Activated CD4-positive, alpha-beta T cell treated with anti-CD3 and anti-CD28 coated beads, Interleukin-2, amount 10 ng/mL, durations not matched to agents 7 days and 5 days (primary cell): ENCODE measurements at places on chromosomes 2 and 18.
A peak's percentile ranks its signal among the peaks of the same experiment; 100 is the strongest.

DNA sequence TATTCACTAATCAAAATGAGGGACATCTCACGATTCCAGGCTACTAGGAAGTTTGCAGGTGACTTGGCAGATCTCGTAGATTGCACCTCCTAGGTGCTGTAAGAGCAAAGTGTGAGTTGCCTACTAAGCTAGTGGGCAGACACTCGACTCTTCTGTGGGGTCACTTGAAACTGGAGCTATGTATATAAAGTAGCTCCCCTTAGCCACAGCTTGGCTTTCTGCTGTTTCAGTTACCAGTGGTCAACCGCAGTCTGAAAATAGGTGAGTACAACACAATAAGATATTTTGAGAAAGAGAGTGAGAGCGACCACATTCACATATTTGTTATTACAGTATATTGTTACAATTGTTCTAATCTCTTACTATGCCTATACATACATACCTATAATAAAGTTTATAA is 23.3 kb downstream of the CTAGE1 start:
- DNase-seq, result no peak

GRCh38 chr18:58668897-58669296 is 2.4 kb upstream of the MALT1 start:
- no peak for DNase-seq

DNA sequence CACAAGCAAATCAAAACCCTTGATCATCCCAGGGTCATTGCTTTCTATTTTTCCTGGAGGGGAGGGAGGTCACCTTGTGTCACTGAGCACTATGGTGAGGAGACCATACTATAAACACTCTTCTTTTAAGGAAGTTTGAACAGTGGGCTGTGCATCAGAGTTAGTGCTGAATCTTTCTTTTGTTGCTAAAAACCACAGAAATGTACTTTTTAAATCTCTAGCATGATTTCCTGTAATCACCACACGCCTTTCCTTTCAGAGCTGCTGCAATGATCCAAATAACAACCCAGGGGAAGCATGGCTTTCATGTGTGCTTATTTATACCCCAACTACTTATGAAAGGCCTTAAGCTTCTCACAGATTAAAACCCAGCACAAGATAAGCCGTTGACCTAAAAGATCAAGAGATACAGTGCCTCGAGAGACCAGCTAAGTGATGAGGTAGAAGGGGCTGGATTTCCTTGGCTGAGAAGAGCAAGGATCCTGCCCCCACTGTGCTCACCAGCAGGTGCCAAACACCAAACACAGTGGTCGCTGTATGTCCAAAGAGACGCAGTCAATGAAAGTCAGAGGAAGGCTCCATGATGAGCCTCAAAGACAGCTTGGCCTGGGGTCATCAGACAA is 34.7 kb downstream of the TRABD2A start:
- DNase-seq, result peak; percentile 76

- DNase-seq, result no peak
Observed at GRCh38 chr18:42334931-42335330, 379.9 kb downstream of the PIK3C3 start.

DNA sequence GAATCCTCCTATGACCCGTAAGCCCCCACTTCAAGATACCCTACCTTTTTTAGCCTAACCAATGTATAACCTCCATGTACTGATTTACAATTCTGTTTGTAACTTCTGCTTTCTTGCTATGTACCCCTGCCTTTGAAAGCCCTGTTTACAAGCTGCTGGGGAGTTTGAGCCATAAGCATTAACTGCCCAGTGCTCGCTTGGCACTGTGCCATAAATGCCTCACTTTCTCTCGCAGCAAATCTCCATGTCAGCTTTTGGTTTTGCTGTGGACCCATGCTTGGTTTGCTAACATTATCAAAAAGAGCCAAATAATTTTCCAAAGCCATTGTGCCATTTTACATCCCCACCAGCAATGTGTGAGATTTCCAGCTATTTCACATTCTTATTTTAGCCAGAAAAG is 51.8 kb downstream of the TEX51 start:
- DNase-seq, result no peak

DNA sequence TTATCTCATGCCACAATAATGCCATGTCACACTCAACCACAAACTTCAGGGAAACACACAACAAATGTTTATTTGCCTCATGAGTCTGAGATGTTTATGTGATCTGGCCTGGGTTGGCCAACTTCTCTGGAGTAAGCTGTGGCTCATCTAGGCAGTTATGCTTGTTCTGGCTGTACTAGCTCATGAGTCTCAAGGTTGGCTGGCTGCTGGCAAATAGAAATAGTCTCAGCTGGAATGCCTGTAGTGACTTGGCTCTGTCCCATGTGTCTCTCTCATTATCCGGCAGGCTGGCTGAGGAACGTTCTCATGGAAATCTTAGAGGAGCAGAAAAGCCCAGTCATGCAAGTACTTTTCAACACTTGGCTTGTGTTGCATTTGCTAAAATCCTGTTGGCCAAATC is 234.9 kb upstream of the CDH2 start:
- DNase-seq, result no peak

- DNase-seq, result no peak
Observed at GRCh38 chr2:123453046-123453700, 571.9 kb upstream of the CNTNAP5 start.

DNA sequence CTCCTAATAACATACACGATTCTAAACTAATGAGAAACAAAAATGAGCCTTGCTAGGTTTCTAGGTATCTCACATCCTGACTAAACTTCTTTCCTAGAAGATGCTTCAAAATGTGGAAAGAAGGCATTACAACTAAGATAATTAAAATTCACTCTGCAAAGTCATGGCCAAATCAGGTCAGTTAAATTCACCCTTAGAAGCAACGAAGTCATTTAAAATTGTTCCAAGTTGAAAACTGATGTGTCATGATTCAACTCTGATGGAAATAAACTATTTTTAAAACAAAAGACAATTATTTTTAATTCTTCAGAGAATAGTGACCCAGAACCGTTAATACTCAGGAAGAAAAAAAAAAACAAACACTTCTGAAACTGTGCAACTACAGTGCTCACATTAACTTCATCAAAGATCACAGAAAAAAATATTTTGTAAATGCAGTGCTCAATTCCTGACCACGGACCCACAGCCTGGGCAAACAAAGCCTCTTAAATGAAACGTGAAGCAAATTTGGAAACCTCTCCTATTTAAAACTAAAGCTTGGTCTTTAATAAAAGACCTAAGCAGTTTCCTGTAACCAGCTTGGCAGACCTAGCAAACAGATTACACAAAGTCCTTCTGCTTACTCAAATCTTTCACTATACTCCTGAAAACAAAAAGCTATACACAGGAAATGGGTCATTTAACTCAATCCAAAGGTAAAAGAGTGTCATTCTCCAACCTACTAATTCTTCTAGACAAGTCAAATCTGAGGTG is 39.0 kb downstream of the CHN1 start:
- DNase-seq, result no peak

DNA sequence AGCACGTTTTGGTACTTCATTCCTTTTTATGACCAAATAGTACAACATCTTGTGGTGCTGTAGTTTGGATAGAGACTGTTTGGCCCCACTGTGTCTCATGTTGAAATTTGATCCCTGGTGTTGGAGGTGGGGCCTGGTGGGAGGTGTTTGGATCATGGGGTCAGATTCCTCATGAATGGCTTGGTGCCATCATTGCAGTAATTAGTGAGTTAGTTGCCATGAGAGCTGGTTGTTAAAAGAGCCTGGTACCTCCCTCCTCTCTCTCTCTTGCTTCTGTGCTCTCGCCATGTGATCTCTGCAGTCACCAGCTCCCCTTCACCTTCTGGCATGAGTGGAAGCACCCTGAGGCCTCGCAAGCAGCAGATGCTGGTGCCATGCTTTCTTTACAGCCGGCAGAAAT is 50.9 kb downstream of the NCAPH start:
- no peak for DNase-seq

GRCh38 chr18:21004726-21005125 is 106.9 kb downstream of the ROCK1 start:
- DNase-seq, result no peak

GRCh38 chr2:169082995-169083394 is 13.6 kb downstream of the DHRS9 start:
- DNase-seq, result no peak

- DNase-seq, result no peak
Observed at GRCh38 chr2:134257965-134258683, 4.3 kb downstream of the MGAT5 start.

GRCh38 chr2:225531559-225531958 is 132.0 kb downstream of the NYAP2 start:
- DNase-seq, result no peak

GRCh38 chr2:96762529-96763311 is 2.0 kb downstream of the CNNM4 start:
- DNase-seq, result no peak

DNA sequence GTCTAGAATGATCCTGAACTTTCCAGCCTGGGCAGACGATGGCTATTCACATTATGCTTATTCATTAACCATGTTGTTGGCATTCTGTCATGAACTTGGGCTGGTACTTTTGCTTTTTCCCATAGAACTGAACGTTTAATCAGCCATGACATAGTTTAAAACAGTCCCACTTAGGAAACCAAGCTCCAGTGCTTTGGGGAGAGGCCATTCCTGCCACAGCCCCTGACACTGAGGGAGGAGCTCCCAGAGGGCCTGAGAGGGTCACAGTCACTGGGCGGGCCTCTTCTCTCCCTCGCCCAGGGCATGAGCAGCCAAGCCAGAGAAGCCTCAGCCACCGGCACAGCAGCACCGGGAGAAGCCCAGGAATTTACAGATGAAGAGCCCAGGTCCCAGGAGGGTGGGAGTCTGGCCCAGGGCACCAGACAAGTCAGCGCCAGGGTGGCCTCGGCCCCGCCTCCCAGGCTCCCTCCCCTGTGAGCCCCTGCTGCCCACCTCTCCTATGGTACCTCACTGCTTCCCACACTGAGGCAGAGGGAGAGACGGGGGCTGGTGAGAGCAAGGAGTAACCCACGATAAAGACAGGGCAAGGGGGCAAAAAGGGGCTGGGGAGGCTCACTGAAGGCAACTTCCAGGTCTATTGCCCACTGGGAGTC is 33.6 kb downstream of the MAL start:
- no peak for DNase-seq

- no peak for DNase-seq
Observed at GRCh38 chr2:205858275-205858674, 176.0 kb downstream of the NRP2 start.

DNA sequence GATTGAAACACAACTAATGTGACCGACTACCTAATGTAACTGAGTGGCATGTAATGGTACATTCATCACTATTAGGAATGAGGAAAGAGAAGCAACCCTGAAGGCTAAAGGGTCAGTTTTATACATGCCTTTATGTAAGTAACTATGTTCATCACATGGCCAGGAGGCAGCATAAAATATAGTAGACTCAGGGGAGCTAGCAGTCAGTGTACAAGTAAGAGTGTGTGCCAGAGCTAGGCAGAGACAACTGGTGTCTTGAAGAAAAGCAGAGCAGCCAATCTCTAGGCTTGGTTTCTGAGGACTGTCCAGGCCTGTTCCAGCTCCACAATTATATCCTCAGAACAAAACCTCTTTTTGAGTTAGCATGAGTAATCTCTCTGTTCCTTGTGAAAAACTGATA is 18.1 kb downstream of the SMAD2 start:
- DNase-seq, result no peak
